G401 (cell line): ENCODE measurements at places on chromosomes 12 and 14.

DNA sequence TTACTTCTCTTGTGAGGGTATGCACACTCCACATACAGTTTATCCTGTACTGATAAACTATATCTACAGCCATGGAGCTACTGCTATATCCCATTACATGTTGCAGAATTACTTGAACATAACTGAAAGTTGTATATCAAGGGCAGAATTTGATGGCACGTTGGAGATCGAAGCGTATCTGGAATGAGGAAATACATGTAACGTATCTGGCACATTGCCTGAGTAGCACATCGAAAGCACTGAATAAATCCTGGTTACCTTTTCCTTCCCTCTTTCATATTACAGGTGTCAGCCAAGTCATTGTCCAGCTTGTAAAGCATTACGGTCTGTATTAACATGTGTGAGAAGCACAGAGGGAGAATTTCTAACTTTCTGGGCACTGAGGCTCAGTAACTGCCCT lies 42.1 kb upstream of the LIN7A start:
- DNase-seq, result no peak

DNA sequence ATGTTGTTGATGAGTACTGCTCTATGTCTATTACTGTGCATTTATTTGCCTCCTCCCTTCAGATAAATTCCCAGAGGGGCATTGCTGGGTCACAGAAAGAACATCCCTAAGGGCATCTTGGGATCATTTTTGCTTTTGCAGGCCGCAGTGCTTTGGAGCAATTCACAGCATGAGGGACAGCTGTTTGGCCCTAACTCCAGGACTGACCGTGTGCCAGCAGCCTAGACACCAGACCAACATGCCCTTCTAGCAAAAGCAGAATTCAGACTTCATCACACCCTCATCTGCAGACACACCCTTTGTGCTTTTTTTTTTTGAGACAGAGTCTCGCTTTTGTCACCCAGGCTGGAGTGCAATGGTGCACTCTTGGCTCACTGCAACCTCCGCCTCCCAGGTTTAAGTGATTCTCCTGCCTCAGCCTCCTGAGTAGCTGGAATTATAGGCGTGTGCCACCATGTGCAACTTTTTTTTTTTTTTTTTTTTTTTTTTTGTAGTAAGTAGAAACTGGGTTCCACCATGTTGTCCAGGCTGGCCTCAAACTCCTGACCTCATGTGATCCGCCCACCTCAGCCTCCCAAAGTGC lies 31.0 kb downstream of the RNF34 start:
- no peak for DNase-seq

- DNase-seq, result no peak
These were observed 65.1 kb downstream of the FBXW8 start for GRCh38 chr12:116975779-116976393.

- DNase-seq, result no peak
These were observed 1.7 kb downstream of the SMOC1 start for GRCh38 chr14:69880893-69881292.

- peak; percentile 43 for DNase-seq
These were observed 996 bp downstream of the REC8 start for GRCh38 chr14:24172871-24173281.

DNA sequence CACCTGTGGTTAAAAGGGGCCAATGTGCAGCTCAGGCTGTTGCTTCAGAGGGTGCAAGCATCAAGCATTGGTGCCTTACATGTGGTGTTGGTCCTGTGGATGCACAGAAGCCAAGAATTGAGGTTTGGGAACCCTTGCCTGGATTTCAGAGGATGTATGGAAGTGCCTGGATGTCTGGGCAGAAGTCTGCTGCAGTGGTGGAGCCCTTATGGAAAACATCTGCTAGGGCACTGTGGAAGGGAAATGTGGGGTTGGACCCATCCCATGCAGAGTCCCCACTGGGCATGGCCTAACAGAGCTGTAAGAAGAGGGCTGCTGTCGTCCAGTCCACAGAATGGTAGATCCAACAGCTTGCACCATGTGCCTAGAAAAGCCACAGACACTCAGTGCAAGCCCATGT lies 36.6 kb downstream of the PCNX1 start:
- DNase-seq, result no peak

DNA sequence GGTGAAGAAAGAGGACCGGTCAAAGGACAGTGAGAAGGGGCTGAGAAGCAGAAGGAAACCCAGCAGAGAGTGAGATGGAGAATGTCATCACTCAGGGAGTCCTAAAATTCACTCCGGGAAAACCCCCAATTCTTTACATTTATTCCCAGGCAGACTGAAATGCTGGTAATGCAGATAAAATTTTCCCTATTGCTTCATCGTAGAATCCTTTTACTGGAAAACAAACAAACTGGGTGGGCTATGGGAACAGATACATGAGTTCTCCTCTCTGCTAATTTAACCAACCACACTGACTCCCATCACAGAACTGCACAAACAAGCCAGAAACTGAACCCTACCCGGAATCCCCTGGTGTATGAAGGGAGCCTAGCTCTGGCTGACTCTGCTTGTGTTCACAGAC lies 20.9 kb downstream of the HEBP1 start:
- no peak for DNase-seq

DNA sequence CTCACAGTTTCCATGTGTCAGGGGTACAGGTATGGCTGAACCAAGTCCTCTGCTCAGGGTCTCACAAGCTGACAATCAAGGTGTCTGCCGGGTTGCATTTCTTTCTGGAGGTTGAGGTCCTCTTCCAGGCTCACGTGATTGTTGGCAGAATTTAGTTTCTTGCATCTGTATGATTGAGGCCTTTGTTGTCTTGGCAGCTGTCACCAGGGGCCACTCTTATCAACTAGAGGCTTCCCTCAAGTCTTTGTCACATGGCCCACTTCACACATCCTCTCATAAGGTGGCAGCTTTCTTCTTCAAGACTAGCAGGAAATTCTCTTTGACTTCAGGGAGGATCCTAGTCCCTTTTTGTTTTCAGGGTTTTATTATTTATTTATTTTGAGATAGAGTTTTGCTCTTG lies 46.0 kb upstream of the FOS start:
- no peak for DNase-seq

GRCh38 chr12:80864046-80864735 lies 73.5 kb downstream of the LIN7A start:
- DNase-seq, result no peak

- DNase-seq, result peak; percentile 36
These were observed 11.2 kb downstream of the BCL2L14 start for GRCh38 chr12:12081836-12082497.

- DNase-seq, result no peak
These were observed 1.2 kb upstream of the CLEC2B start for GRCh38 chr12:9870286-9870866.

- no peak for DNase-seq
These were observed 10.6 kb upstream of the NUMB start for GRCh38 chr14:73468828-73469375.

DNA sequence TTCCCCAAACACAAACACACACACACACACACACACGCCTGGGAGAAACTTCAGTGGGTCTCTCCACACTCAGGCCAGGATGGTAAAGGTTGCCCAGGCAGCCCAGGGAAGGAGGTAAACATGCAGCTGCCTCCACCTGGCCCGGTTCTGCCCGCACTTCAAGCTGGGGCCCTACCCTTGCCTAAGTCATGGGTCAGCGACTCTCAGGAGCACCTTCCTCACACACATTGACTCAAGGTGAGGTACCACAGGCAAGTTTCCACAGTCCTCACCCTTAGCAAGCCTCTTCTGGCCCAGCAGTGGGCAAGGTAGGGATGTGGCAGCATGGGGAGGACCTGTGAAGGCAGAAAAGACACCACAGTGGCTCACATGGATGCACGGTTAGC lies 14.1 kb upstream of the FAIM2 start:
- no peak for DNase-seq

- DNase-seq, result no peak
These were observed 417.0 kb upstream of the SOX5 start for GRCh38 chr12:24366514-24366913.

- DNase-seq, result no peak
These were observed 60.0 kb upstream of the ELK3 start for GRCh38 chr12:96134200-96134599.

DNA sequence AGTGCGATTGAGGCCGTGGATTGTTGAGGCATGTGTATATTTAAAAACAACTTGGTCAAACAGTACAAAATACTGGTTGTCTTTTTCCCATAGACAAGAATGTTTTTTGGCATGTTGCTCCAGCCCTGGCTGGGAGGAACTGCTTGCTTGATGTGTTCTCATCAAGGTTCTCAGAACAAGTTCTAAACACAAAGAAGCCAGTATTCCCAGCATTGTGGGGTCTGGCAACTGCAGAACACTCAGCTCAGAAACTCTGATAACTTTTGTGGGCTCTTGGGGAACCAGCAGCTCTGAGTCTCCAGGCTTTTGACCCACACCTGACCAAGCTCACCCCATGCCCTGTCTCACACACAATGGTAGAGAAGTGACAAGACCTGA lies 27.1 kb upstream of the DICER1 start:
- DNase-seq, result no peak

DNA sequence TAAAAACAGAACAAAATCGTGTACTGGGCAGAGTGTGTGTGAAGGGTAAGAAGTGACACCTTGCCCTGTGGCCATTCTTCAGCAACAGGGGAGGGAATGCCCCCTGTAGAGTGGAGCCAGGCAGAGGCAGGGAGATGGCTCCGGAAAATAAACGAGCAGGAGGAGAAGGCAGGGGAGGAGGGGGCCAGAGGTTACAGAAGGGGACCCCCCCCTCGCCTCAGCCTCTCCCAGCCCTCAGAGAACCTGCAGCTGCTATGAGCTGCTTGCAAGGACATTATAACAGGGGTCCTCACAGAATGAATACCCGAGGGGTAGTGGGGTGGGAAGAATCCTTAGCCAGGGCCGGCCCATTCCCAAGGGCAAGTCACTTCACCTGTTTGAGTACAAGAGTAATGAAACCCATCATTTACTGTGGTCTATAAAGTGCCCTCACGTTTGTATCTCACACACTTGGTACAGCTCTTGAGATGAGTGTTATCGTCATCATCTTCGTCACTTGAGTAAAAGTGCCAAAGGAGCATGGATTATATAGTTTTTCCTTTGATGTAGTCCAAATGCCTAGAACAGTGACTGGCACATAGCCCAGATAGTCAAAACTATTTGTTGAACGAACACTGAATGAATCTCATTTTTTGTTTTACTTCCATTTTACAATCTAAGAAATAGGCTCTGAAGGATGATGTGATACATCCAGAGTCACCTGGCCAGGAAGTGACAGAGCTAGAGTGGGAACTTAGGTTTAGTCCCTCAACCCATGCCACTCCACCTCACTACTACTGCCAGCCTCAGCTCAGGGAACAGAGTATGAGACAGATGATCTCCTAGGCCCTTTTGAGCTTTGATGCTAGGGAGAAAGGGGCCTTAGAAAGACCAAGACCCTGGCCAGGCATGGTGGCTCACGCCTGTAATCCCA lies 14.5 kb downstream of the SCNN1A start:
- DNase-seq, result no peak

- DNase-seq, result no peak
These were observed 183.3 kb downstream of the PTPRO start for GRCh38 chr12:15505616-15506015.

GRCh38 chr14:32256576-32256975 lies 53.5 kb upstream of the RNU6-8 start:
- DNase-seq, result no peak

DNA sequence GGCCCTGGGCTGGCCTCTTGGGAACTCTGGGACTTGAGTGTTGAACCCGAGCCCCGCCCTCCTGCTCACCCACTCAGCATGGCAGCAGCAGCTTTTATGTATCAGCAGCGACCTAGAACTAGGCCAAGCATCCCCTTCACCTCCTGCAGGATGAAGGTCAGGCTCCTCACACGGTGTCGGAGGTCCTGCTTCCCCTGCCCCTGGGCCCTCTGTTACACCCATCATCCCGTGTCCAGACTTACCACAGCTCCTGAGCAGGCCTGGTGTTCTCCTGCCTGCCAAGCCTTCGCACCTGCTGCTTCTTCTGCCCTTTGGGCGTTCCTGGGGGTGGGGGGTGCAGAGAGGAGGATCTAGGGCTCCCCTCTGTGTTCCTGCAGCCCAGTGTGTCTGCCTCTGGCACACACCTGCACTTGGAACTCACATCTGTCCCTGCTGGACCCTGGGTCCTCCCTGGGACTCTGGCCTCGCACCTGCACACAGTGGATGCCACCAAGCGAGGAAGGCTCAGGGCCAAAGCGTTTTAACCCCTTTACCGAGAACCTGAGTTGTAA lies 80.3 kb downstream of the PAPOLA start:
- DNase-seq, result no peak

DNA sequence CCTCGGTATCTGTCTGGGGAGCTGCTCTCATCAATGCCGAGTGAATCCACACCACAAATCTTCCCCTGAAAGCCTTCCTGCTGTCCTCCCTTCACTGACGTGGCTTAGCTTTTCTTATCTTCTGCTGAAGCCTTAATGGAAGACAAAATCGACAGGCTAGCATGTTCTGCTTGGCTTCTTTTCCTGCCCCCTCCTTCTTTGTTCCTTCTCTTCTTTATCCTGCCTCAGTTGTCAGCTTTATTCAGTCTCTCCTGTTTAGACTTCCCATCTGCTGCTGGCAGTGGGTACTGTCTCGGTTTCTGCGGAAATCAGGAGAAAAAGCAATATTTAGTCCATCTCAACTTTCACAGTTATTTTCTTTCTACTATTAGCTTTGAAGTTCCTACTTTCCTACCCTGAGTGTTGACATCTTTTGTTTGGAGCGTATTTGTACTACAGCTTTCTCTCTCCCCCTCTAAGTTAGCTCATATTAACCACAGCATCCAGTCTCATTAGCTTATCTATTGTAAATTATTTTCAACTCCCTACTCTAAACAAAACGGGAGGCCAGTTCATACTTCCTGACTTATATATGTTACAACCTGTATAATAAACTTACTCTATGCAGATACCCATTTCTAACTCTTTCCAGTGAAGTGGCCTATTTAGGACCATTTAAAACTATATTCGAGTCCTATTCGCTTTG lies 226.0 kb downstream of the DACT1 start:
- DNase-seq, result peak; percentile 71

DNA sequence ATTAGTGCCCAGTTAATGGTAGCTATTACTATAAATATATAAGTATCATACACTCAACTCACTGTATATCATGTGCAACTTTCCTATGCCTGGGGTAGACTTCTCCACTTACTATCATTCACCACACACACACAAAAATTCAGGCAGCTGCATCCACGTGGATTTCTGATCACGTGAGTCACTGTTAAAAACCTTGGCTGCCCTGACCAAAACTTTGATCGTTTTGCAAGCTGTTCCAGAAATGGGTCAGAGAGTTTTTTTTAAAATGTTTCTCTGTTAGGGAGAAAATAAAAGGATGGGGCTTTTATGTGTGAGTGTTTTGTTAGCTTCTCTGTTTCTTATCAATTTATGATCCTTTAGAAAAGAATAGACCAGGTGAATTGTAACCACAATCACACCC lies 198.2 kb upstream of the CNOT2 start:
- no peak for DNase-seq

DNA sequence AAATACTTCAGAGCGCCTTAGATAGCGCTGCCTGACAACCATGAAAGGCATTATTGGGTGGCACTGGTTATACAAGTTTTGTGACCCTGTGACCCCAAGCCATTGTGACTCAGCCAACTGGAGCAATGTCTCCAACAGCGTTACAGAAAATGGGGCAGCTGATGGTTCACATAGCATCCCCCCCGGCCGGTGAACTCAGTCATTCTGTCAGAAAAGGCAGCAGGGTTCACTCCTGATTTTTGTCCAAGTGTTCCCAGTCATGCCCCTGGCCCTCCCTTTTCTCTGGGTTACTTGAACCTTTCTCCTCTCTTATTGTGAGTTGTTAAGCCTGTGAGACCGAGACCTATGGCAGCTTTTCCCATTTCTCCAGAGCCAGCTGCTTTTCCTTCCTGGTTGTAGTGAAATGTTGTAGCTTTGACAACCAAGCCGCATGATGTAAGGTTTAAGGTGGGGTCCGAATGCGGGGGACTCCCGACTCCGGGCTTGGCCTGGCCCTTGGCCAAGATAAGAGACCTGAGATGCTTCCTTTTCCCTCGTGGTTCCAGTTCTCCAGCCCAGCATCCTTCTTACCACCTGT lies 22.0 kb downstream of the CD9 start:
- no peak for DNase-seq
